Central memory CD4-positive, alpha-beta T cell (primary cell): ENCODE measurements at places on chromosomes 16 and 17.

DNA sequence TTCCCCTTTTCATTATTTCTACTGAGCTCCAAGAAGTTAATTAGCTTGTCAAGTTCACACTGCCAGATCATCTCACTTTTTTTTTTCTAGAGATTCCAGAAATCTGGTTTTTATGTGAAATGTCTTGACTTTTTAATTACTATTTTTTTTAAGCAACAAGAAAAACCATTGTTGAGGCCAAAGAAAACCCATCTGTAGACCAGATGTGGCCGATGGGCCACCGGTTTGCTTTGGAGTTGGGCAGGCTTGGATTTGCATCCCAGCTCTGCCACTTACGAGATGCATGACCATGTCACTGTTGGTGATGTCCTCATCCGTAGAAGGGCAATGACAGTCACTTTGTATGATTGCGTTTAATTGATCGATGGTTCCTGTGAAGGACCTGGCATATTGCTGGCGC, 34.2 kb upstream of the MRTFB start:
- DNase-seq = no peak

- no peak for DNase-seq
These were observed 75.2 kb downstream of the KATNIP start for GRCh38 chr16:27625050-27625697.

DNA sequence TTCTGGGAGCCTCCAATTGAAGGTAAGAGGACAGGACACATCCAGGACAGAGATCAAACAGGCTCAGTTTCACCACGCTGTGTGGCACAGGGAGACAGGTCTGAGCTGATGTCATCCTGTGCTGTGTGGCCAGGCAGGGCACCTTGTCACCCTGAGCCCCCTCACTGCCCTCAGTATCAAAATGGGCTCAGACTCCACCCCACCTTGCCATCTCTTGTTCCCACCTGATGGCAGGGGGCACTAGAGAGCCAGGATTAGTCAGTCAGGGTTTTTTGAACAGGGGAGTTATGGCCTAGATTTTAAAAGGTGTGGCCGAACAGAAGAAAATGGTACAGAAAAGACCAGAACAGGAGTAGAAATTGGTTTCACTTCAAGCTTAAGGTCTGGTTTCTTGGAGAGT, 2.6 kb downstream of the KAT2A start:
- no peak for DNase-seq

- DNase-seq = no peak
These were observed 2.4 kb downstream of the MLKL start for GRCh38 chr16:74698222-74698621.

DNA sequence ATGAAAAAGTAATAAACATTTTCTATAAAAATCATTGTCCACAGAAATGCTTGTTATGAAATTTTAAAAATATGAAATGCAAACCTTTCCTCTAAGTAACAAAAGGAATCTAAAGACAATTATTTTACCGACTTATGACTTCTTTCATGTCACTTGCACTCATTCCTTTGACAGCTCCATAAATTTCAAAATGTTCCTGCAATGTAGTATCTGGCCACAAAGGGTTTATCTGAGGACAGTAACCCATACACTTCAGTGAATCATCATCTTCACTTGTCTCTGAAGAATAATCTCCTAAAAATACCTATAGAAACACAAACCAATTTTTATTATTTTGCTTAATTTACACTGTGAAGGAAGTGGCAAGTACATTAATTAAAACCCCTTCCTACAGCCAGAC, 25.6 kb upstream of the ABCA10 start:
- no peak for DNase-seq

GRCh38 chr16:57892041-57892440, 78.9 kb downstream of the CNGB1 start:
- no peak for DNase-seq

DNA sequence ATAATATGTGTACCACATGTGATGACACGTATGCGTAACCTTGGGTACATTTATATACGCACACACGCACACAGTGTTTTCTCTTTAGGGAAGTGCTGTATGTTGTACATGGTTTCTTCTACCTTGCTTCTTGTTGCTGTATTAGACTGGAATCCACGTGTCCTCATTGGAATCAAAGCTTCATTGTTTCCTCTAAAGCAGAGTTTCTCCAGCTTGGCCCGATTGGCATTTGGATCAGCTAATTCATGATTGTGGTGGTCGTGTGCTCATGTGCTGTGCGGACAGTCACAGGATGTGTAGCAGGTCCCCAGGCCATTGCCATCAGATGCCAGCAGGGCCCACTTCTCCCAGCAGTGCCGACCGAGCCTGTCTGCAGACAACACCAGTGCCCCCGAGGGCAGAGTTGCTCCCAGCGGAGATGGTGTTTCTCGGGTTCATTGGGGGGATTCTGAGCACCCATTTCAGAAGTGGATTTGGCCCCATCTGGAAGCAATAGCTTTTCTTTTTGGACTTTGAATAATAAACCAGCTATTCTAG, 148.4 kb downstream of the RPTOR start:
- DNase-seq = no peak

DNA sequence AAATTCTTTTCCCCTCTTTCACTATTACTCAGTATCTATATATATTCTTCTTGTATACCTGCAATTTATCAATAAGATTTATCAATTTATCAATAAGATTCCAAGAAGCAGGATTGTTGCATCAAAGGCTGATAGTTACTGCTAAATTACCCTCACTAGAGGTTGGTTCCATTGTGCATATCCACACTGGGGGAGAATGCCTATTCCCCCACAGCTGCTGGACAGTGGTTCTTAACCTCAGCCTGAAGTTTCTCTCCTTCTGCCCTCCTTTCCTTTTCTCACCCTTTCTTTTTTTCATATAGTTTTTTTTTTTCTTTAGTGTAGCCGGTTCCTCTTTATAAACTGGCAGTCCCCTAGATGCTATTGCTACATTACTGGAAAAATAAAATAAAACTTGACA, 6.3 kb downstream of the C17orf78 start:
- DNase-seq = no peak

DNA sequence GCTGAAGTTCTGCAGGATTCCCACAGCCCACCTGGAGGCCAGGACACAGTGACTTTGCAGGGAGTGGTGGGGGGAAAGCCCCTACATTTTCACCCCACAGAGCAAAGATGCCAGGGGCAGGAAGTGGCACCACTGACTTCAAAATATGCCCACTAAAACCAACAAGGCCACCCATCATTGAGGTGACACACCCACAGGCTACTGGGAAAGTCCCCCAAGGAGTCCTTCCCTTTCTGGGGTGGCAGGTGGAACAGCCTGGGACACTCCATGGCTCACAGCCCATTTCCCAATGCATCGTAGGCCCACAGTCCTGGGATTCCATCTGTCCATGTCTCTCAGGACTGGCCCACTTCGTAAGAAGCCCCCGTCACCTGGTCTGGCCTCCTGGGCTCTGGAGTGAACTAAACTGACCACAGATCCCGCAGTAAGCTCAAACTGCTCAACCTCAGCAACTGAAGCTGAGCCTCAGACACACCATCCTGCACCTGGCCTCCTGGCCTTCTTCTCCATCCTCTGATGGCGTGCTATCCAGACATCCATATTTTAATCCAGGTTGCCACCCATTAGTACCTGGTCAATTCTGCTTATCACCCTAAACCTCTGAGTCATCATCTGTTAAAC, 7.5 kb upstream of the CCL1 start:
- DNase-seq = no peak

DNA sequence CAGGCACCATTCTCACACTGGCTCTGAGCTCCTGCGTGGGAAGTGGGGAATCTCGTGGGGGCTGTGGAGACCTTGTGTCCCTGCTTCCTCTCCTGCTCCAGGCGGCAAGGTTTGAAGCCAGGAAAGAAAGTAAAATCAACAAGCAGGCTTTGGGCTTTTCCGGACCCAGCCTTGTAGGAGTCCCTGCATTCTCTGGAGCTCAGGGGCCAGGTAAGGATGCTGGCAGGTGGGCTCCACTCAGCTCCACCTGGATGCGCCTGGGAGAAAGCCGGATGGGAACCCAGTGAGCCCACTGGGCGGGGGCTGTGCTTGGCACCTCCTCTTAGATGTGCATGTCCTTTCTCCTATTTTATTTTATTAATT, 362.5 kb downstream of the SEC14L1 start:
- no peak for DNase-seq

DNA sequence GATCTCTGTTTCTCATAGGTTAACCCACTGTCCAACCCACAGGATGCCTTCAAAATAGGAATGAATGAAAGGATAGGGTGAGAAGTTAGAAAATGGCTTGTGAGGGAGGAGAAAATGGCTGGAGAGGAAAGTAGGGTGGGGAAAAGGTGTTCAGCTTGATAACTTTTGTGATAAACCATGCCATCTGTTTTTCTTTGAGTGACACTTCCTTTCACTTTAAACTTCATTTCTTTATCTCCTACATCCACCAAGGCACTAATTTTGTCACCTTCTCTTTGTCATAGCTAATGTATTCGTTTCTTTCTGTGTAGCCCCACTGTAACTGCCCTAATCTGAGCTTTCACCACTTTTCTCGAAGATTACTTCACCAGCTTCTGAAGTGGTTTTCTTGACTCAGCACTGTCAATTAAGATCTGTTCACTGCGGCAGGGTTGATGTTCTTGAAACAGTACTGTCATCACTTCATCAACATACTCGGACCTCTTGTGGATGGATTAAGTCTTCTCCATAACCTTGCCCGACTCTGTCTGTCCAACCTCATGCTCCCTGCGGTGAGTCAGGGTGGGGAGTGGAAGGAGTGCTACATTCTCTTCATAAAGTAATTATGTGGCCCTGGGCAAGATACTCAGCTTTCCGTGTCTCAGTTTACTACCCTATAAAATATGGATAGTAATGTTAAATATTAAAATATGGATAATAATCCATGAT, 5.5 kb upstream of the KRT10 start:
- no peak for DNase-seq
